ENCODE measurements at places on chromosomes 16 and 17.

- DNase-seq = no peak
These were observed 3.7 kb upstream of the USP32 start for GRCh38 chr17:60395508-60396065.

DNA sequence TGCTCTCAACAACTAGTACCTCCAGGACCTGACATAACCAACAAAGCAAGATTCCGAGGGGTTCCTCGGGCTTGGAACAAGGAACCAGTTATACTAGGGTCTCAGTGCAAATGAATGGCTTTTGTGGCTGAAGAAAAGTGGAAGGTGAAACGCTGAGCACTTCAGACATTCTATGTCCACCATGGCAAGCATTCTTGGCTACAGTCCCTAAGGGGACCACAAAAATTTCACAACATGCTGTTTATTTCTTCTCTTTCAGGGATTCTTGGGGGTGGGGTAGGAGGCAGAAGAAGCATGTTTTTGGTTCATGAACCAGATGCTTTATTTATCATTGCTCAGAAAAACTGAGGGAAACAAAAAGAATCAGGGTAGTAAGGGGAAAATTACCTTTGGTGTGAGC, 479.9 kb upstream of the CDH11 start:
- DNase-seq = no peak

DNA sequence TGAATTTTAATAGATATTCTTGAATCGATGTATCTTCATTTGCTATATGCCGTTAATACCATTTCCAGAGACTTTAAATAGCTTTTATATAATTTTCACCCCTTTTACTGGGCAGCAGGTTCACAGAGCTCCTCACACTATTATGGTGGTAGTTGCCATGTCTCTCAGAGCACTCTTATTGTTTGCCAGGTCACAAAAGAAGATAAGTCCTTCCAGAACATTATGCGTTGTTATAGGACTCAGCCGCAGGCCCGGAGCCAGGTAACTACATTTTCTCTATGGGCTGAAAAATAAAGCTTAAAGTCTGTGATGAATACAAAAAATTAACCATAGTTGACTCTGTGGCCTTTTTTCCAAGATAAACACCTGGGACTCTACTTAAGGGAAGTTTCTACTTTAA, 24.0 kb downstream of the AKTIP start:
- no peak for DNase-seq

- DNase-seq = no peak
These were observed 6.3 kb downstream of the HSBP1 start for GRCh38 chr16:83813823-83814658.

GRCh38 chr17:79792984-79793923, 3.6 kb downstream of the CBX8 start:
- DNase-seq = no peak

DNA sequence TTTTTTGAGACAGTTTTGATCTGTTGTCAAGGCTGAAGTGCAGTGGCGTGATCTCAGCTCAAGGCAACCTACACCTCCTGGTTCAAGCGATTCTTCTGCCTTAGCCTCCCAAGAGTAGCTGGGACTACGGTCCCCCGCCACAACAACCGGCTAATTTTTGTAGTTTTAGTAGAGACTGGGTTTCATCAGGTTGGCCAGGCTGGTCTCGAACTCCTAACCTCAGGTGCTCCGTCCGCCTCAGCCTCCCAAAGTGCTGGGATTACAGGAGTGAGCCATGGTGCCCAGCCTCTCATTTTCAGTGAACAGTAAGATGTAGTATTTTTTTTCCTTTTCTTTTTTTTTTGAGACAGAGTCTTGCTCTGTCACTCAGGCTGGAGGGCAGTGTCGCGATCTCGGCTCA, 7.8 kb downstream of the SUMO2 start:
- no peak for DNase-seq

GRCh38 chr17:348692-349425, 3.7 kb downstream of the RPH3AL start:
- no peak for DNase-seq

DNA sequence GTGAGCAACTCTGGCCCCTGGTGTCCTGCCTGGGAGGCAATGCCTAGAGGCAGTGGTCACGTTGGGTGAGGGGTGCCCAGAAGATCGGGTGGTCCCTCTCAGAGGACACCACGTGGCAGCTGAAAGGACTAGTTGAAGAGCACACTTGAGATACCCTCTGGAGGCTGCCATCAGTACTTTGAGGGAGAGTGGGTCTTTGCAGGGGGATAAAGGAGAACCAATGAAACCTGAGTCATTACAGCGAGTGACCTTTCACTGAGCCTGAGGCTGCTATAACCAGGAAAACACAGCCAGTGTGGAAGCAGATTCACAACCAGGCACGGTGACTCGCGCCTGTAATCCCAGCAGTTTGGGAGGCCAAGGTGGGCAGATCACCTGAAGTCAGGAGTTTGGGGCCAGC, 18.9 kb downstream of the CA4 start:
- DNase-seq = no peak

DNA sequence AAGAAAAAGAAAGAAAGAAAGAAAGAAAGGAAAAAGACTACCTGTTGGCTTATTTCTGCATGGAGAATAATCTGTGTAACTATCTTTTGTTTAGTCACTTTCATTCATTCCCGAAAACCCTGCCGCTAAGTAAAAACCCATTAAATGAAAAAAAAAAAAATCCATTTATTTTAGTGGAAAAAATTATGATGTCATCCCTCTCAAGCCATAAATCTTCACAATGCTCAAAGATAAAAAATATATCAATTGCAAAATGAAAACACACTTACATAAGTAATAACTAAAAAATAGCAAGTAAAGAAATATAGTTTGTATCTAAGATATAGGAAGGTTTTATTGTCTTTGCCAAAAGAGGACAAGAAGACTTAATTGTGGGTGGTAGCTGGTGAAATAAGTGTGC, 46.5 kb upstream of the CPPED1 start:
- DNase-seq = no peak

DNA sequence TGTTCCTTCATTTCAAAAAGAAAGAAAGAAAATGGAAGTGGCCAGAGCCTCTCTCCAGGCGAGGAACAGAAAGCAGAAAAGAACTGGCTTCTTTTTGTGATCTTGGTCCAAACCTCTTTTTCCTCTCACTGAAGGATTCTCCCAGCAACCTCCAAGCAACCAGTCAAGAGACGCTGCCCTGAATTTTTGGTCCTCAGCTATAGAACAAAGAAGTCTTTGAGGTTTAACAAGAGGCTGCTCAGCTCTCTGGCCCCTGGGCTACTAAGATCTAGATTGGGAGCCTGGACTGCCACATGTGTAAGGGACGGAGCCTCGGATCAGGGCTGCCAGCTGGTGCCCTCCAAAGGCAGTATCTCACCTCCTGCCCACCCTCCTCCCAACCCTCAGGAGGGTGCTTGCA, 62.6 kb downstream of the AXIN2 start:
- no peak for DNase-seq
